ENCODE measurements at places on chromosomes 16 and 17.

DNA sequence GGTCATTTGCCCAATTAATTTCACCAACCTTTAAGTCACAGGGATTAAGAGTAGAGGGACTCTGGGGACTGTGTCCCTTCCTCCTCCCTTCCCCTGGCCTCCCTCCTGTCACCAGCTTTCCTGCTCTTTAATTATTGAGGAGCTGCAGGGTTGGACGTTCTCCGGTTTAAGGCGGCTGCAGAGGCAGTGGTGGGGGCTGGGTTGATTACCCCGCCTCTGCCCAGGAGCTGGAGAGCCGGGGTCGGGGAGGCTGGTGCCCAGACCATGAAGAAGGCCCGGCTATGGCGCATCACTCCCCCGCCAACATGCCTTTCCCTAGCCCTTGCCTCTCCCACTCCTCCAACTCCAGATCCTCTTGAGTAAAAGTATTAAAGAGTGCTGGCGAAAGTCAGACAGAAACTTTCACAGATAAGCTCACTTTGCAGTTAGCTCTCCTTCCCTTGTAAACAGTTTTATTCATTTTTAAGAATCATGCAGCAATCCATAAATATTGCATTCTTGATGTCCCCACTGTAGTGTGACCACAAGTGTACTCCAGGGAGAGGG, 1.1 kb upstream of the FOXJ1 start:
- DNase-seq, result no peak

DNA sequence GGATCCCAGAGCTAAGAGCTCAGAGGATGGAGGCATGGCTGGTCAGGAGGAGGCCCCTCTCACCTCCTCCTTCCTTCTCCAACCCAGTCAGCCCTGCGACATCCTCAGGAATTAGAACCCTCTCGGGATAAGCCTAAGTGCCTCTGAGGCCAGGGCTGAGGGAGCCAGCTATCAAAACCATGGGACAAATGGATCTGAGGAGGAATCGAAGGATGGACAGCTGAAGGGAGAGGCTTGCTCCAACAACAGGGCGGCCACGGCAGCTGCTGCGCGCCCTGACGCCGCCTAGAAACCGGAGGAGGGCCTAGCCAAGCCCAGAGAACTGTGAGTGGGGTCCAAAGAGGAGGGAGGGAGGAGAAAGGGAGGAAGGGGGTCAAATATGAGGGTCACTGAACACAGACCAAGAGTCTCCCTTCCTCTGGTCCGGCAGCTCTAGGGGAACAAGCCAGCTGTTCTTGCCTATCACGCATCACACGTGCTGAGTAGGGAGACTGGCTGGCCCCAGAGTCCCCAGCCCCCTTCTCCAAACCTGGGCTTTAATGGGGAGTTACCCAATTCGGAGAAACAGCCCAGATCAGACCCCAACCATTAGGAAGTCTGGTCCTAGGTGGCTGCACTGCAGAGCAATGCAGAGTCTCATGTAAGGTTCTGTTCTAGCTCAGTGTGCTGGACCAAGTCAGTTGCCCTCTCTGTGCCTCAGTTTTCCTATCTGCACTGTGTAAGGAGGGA, 5.9 kb upstream of the HOXB13 start:
- DNase-seq, result no peak

GRCh38 chr17:11618861-11619566, 20.7 kb downstream of the DNAH9 start:
- DNase-seq, result no peak

DNA sequence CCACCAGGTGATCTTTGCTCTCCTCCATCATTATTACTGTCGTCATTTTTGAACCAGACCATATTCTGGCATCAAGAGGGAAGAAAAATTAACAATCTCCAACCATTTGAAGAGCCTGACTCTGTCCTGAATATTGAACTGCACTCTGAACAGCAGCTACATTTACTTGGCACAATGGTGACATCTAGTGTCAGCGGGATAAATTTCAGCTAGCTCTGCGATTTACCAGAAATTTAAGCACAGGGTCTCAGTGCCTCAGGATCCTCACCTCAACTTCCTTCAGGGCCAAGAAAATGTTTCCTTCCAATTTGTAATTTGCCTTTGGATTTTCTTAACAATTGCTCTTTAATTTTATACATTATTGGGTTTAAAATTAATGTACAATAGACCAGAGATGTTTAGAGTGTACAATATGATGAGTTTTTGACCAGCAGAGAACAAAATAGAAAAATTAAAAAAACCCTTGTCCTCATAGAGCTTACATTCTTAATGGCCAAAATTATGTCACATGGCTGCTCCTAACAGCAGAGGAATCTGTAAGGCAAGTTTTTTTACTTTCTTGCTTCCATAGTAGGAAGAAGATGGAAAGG, 10.7 kb upstream of the ZNF19 start:
- DNase-seq, result peak; percentile 58

GRCh38 chr16:4624015-4624826, at the start of gene MGRN1:
Gene MGRN1 (plus strand): TSS chr16:4624826. CDS start chr16:4624961, 135 bp downstream.
- peak; percentile 94 for DNase-seq

DNA sequence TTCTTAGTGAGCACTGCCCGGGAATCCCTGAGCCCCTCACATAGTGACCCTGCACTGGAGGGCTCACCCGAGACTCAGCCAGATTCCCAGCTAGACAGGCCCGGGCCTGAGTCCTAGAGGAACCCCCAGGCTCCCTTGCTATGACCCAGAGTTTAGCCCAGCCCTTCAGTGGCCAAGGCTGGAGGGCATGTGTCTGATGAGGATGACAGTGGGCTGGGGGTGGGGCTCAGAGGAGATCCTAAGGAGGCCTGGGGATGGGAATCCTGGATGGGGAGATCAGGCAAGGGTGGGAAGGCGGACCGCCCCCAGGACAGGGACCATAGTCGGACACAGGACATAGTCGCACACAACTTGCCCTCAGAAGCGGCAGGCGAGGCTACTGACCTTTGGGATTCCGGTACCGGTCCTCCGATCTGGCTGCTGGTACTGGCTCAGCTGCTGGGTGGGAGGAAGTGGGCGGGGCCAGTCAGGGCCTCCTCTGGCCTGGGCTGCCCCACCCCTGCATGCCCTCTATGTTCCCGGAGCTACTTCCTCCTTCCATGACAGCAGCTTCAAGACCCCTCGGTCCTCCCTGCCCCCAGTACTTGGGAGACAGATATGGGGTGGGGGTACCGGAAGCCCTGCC, 1.1 kb downstream of the CD79B start:
- peak; percentile 53 for DNase-seq

DNA sequence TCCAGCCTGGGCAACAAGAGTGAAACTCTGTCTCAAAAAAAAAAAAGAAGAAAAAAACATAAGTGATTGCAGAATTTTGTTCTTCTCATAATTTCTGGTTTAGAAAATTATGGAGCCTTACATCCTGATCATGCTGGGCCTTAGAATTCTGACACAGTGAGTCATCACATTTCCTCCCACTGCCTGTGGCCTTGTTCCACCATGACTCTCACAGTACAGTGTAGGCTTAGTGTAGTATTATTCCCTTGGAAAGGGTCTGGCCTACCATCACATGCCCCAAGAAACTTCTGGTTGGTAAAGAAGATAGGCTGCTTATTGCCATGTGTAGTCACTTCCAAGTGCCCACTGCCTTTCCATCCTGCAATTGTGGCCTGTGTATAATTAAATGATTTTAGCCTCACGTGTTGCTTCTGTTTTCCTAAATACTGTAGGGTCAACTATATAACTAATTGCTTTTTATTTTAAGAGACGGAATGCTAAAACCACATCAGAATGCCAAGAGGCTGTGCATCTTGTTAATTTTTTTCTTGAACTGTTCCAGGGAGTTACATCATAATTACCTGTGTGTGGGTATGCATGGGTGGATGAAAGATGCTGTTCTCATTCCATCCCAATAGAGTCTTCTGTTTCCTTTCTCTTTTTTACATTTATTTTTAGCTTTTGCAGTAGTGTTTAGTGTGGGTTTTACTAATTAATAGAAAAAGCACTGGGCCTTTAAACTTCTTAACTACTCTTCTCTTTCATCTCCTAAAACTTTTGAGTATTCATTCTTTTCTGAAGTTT, 25.9 kb downstream of the OGFOD1 start:
- no peak for DNase-seq

- no peak for DNase-seq
Measured at GRCh38 chr16:69871708-69872107, 79.4 kb upstream of the CLEC18A start.

- DNase-seq, result no peak
Measured at GRCh38 chr16:16120382-16121184, 102.7 kb downstream of the ABCC6 start.

DNA sequence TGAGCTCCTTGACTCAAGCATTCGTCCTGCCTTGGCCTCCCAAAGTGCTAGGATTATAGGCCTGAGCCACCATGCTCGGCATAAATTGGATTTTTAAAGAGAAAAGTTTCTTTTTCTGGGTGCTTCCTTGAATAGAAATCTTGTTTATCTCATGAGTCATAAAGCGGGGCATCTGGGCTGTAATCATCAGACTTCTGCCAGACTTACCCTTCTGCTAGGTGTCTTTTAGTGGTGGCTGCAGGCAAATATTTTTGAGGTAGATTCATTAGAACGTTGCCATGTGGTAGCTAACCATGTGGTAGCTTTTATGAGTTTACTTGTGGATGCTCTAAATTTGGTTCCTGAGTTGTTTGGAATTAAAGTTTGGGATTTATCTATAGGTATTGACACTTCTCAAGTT, 13.4 kb downstream of the PGS1 start:
- DNase-seq, result no peak

DNA sequence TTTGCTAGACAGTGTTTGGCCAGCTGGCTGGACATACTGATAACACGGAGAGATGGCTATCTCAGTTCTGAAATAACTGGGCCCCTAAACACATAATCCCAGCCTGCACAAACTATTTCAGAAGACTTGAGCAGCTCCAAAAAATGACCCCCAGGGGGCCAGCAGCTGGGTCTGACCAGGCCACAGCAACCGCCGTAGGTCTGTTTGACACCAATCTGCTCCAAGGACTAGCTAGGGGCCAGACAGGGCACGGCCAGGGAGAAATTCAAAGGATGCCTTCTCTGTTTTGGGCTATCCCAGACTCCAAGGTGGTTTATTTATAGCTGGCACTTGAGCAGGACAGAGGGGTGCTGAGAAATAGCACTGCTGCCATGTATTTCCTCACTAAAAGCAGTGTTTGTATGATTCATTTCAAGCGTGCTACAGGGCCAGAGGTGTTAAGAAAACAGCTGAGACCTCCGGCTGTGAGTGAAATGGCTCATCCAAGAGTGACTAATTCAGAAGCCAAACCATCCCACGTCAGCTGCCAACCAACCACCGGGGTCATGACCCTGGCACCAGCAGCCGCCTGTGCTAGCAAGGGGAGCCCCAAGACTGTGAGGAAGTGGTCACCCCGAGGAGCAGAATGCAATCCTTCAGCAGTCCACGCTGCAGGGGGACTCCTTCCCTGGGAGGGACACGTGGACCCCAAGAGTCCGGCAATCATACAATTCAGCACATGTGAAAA, 5.7 kb downstream of the GGA2 start:
- peak; percentile 72 for DNase-seq

- no peak for DNase-seq
Measured at GRCh38 chr17:47172696-47173565, 16.2 kb downstream of the CDC27 start.

- no peak for DNase-seq
Measured at GRCh38 chr17:10077561-10078299, 120.7 kb downstream of the GAS7 start.

DNA sequence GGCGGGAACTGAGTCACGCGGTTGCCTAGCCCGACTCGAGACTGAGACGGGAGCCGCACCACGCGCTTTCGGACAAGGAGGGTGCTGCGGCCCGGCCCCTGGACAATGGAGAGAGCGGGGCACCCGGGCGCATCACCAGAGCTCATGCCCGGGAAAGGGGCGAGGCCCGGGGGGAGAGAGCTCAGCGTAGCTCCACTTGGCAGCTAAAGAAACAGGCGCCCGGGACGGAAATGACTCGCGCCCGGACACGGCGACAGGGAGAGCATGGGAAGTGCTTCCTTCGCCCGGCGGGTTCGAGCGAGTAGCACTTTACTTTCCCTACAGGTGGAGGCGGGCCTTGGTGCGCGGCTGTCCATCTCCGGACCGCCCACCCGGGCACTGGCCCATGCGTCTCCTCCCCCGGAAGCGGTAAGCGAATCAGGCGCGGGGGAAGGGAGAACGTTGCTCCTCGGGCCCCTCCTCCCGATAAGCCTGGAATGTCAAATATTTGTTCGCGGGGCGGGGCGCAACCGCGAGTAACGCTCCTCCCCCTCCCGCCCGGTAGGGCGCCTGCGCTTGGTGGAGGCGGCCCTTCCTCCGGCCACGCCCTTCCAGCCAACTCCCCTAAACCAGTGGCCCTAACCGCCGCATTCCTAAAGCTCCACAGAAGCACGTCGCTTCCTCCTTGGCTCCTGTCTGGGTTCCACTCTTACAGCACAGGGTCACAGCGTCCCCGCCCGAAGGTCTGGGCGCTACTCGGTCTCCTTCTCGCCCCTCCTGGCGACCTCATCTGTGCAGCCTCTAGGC, 1.5 kb upstream of the ESRP2 start:
- DNase-seq, result peak; percentile 90

DNA sequence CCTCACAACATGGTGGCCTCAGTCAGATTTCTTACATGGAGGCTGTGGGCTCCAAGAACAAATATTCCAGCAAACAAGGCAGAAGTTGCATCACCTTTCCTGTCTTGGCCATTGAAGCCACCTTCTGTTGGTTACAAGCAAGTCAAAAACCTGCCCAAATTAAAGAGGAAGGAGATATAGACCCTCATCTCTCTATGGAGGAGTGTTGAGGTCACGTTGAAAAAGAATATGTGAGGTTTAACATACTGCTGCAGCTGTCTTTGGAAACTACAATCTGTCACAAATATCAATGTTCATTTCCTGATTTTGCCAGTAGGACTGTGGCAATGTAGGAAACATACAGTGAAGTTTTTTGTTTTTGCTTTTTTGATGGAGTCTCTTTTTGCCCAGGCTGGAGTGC, 211.4 kb downstream of the COPRS start:
- no peak for DNase-seq

GRCh38 chr17:61757168-61757567, 106.2 kb downstream of the BRIP1 start:
- DNase-seq, result no peak

DNA sequence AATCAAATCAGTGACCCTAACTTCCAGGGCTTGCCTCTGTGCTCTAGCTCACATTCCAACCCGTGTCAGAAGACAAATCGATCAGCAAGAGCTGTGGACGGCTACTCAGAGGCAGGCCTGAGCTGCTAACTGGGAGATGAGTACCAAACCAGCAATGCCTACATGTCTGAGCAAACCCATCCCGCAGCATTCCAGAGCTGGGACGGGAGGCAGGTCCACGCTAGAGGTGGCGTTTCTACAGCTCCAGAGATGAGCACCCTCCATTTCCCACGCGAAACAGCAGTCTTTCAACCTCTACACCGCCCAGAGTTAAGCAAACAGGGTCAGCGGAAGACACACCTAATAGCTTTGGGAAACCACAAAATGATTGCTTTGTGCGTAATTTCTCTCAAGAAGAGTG, 6.5 kb downstream of the NXN start:
- no peak for DNase-seq
